ENCODE measurements at places on chromosomes 6 and 20. TPM values are rescaled to one million over a fixed set of nuclear protein-coding genes. Genes with fewer than 3 reads are reported as not detected.
A peak's percentile ranks its signal among the peaks of the same experiment; 100 is the strongest.

DNA sequence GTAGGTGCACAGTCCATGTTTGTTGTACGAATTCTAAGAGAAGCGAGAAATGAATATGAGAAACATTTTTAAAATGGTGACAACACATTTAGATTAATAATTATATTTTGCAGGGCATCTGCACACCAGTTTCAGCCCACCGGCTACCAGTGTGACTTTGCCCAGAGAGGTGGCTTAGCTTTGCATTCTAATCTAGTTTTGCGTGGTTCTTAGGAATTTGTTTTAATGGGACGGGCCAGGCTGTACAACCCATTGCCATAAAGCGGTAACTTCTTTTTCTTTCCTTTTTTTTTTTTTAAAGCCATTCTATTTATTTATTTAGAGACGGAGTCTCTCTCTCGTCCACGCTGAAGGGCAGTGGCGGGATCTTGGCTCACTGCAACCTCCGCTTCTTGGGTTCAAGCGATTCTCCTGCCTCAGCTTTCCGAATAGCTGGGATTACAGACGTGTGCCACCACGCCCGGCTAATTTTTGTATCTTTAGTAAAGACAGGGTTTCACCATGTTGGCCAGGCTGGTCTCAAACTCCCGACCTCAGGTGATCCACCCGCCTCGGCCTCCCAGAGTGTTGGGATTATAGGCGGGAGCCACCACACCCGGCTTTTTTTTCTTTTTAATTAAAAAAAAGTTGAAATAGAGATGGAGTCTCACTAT is 829 bp downstream of the MANBAL start:
- DNase-seq, result no peak
- H3K36me3 ChIP-seq, result no peaks in the 10 kb centered on the region
- H3K27me3 ChIP-seq, result no peaks in the 10 kb centered on the region
- peaks cover 27% of the 10 kb centered on the region for H3K4me1 ChIP-seq
- H3K4me3 ChIP-seq, result peak overlapping the region; percentile 94

GRCh38 chr6:96626759-96627364 is 63.9 kb downstream of the FHL5 start:
- no peaks in the 10 kb centered on the region for H3K36me3 ChIP-seq
- H3K27ac ChIP-seq, result no peak overlapping the region
- no peak for DNase-seq
- H3K27me3 ChIP-seq, result no peaks in the 10 kb centered on the region
- H3K4me1 ChIP-seq, result no peaks in the 10 kb centered on the region

The PTPRA gene
- total RNA-seq, result 19.9 TPM

GRCh38 chr6:55014321-55015088 is 159.8 kb upstream of the HCRTR2 start:
- H3K27ac ChIP-seq, result no peak overlapping the region
- peaks cover 12% of the 10 kb centered on the region for H3K4me1 ChIP-seq
- H3K27me3 ChIP-seq, result no peaks in the 10 kb centered on the region
- no peak for DNase-seq
- no peaks in the 10 kb centered on the region for H3K36me3 ChIP-seq
- H3K4me3 ChIP-seq, result no peak overlapping the region

DNA sequence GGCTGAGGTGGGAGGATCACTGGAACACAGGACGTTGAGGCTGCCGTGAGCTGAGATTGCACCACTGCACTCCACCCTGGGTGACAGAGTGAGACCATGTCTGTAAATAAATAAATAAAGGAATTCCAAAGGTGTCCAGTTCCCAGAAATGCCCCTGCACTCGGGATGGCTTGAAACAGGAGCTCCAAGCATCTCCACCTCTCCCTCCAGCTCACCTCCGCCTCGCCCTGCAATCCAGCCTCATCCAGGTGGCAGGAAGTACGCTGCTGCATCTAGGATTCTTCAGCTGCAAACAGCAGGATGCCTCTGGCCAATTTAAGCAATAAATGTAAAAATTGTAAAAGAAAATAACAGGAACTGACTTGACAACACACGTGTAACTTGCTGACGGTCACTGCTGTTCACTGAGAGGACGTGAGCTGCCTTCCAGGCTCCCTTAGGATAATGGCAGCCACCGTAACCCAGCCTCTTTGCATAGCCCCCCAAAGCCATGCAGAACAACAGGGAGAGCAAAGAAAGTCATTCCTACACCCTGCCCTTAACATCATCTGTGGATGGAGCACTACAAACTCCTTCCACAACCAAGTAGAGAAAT is 11.4 kb upstream of the GRM4 start:
- H3K27ac ChIP-seq, result no peak overlapping the region
- no peak for DNase-seq
- no peaks in the 10 kb centered on the region for H3K4me1 ChIP-seq
- no peaks in the 10 kb centered on the region for H3K36me3 ChIP-seq
- no peak overlapping the region for H3K4me3 ChIP-seq
